Activated CD4-positive, alpha-beta T cell treated with anti-CD3 and anti-CD28 coated beads for 36 hours (primary cell): ENCODE measurements at places on chromosomes 2 and 18.

GRCh38 chr2:109346601-109347228 is 217.7 kb downstream of the SH3RF3 start:
- no peak for DNase-seq
- H3K36me3 ChIP-seq: no peaks in the 10 kb centered on the region
- no peaks in the 10 kb centered on the region for H3K27me3 ChIP-seq
- peaks cover 52% of the 10 kb centered on the region for H3K4me1 ChIP-seq
- no peak overlapping the region for H3K4me3 ChIP-seq

DNA sequence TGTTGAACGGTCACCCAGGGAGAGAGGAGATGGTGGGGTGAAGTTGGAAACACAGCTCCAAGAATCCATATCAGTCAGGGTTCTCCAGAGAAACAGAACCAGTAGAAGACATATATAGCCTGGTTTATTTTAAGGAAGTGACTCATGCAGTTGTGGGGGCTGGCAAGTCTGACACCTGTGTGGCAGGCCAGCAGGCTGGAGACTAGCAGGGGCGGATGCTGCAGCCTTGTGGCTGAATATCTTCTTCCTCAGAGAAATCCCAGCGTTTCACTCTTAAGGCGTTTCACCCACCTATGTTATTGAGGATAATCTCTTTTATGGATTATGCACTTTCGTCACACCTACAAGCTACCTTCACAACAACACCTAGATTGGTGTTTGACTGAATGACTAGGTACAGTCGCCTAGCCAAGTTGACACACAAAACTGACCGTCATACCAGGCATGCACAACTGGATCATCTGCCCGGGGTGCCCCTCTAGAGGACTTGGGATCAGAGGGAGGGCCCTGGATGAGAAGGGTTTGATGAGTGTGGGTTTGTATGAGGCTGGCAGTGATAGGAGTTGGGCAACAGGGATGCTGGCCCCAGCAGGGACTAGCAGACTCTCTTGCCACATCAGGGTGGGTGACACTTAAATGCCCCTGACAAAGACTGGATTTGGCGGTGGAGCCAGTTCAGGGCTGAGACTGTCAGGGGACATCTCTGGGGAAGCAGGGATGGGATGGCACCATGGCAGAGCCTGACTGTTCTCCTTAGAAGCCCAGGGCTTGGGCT is 23.4 kb downstream of the MROH2A start:
- peaks cover 2% of the 10 kb centered on the region for H3K4me1 ChIP-seq
- H3K4me3 ChIP-seq: no peak overlapping the region
- H3K27me3 ChIP-seq: peaks cover 9% of the 10 kb centered on the region
- H3K27ac ChIP-seq: no peak overlapping the region

- H3K27me3 ChIP-seq: no peaks in the 10 kb centered on the region
- peak overlapping the region; percentile 67 for H3K27ac ChIP-seq
- no peak for DNase-seq
- H3K4me3 ChIP-seq: peak overlapping the region; percentile 56
- peaks cover 22% of the 10 kb centered on the region for H3K4me1 ChIP-seq
- peaks cover 28% of the 10 kb centered on the region for H3K36me3 ChIP-seq
Measured at GRCh38 chr18:50289108-50289443, 1.6 kb upstream of the CXXC1 start.

DNA sequence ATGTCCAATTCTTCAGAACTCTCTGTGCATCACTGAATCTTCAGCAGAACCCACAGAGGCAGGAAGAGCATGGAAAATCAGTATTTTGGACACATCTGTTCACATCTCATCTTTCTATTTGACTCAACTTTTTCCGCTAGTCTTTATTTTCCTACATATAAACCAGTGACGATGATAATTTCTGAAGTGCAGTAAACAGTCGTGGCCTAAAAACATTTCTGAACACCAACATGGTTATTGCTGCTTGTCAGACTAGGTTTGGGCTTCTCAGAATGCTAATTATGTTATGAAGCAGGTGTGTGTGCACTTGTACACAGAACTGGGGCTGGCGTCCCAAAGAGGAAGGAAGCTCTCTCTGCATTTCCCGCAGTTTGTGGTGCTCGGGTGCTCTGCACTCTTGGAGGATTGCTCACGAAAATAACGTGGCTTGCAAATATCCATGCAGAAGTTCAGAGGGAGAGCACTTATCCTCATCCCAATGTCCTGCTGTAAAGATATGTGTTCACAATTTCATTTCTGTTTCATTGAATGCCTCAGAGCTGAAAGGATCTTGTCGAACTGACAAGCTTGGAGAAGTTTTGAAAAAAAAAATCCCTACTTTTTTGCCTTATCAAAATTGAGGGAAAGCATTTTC is 50.8 kb downstream of the EDAR start:
- no peaks in the 10 kb centered on the region for H3K27me3 ChIP-seq
- H3K27ac ChIP-seq: peak overlapping the region; percentile 38
- peaks cover 32% of the 10 kb centered on the region for H3K4me1 ChIP-seq
- peak overlapping the region; percentile 27 for H3K4me3 ChIP-seq
- H3K36me3 ChIP-seq: no peaks in the 10 kb centered on the region

- peaks cover 10% of the 10 kb centered on the region for H3K4me1 ChIP-seq
- H3K27ac ChIP-seq: no peak overlapping the region
- H3K27me3 ChIP-seq: no peaks in the 10 kb centered on the region
Measured at GRCh38 chr2:178990533-178991241, 59.2 kb downstream of the CCDC141 start.

- H3K4me1 ChIP-seq: no peaks in the 10 kb centered on the region
- no peak for DNase-seq
- H3K27me3 ChIP-seq: no peaks in the 10 kb centered on the region
- H3K36me3 ChIP-seq: no peaks in the 10 kb centered on the region
Measured at GRCh38 chr2:82998781-82999180, 1460.3 kb downstream of the SUCLG1 start.

DNA sequence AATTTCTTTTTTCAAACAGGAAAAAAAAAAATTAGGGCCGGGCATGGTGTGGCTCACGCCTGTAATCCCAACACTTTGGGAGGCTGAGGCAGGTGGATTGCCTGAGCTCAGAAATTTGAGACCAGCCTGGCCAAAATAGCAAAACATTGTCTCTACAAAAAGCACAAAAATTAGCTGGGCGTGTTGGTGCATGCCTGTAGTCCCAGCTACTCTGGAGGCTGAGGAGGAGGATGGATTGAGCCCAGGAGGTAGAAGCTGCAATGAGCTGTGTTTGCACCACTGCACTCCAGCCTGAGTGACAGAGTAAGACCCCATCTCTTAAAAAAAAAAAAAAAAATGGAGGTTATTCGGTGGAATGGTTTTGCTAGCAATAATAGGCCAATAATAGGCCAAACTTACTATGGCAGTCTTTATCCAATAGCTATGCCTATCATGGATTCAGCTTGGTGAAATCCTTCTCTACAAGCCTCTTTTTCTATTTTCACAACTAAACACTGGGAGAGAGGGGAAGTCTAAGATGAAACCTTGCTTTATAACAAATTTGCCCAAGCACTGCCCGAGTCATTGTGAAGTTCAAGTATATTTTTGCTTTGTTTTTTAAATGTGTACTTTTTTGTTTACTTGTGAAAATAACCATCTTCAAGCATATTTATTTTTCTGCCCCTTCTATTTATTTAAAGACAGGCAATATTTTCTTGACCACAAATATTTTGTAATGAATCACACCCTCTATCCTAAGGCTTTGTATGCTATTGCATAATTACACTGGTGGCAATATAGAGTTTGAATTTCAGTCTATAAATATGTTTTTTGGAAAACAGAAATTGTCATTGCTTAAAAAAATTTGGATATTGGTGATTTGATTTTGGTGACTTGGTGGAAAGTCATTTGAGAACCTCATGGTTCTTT is 20.0 kb upstream of the KYNU start:
- DNase-seq: no peak
- no peak overlapping the region for H3K27ac ChIP-seq
- no peak overlapping the region for H3K4me3 ChIP-seq
- H3K36me3 ChIP-seq: no peaks in the 10 kb centered on the region
- no peaks in the 10 kb centered on the region for H3K27me3 ChIP-seq

DNA sequence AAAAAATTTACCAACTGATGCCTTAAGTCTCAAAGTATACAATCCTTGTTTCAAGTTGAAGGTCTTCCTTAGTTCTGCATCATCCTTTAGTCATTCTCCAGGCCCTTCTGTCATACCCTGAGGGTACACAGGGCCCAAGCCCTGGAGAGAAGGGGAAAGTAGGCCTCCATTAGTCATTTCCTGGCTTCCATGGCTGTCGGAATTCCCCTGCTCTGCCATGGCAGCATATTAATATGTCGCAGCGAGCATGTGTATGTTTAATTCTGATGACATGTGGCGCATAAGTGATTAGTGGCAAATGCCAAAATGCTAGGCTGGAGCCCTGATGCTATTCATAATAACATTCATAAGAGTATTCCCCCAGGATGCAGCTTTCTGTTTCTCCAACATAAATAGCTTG is 22.1 kb downstream of the GPR39 start:
- H3K4me1 ChIP-seq: peaks cover 2% of the 10 kb centered on the region
- peak; percentile 17 for DNase-seq
- no peaks in the 10 kb centered on the region for H3K27me3 ChIP-seq
- no peaks in the 10 kb centered on the region for H3K36me3 ChIP-seq
- H3K27ac ChIP-seq: no peak overlapping the region

DNA sequence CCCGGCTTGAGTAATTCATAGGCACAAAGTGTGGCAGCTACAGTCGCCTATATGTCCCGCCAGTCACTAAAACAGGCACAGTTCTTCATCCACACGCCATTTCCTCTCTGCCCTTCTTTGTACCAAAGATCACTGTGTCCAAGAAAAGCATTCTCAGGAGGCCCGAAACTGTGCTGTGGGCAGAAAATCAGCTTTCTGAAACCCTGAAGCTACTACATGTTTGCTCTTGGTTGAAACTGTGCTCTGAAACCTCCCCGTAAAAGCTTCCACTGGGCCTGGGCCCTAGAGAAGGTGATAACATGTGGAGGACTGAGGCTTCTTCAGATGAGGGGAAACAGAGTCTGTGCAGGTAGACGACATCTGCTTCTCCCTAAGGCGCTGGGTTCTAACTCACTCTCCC is 75.6 kb upstream of the ID2 start:
- peaks cover 37% of the 10 kb centered on the region for H3K4me1 ChIP-seq
- no peak overlapping the region for H3K4me3 ChIP-seq
- H3K27ac ChIP-seq: no peak overlapping the region

DNA sequence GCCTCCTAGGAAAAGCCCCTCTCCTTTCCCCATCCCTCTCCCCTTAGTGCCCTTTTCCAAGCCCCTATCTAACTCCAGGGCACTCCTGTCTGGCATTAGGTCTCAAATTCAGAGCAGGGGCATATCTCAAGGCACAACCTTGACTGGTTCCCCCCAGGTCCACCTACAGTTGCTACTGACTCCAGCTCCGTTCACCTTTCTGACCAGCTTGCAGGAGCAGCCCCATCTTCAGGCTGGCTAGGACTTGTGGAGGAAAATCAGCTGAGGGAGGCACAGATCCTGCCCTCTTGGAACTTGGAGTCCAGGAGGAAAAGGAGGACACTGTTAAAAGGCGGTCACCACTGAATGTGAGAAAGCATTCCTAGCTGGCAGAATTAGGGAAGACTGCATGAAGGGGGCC is 152.4 kb downstream of the ZFP36L2 start:
- no peak overlapping the region for H3K27ac ChIP-seq
- H3K4me1 ChIP-seq: no peaks in the 10 kb centered on the region
- H3K36me3 ChIP-seq: no peaks in the 10 kb centered on the region
- DNase-seq: no peak

- no peak overlapping the region for H3K4me3 ChIP-seq
- no peaks in the 10 kb centered on the region for H3K27me3 ChIP-seq
- H3K4me1 ChIP-seq: no peaks in the 10 kb centered on the region
- DNase-seq: no peak
- no peak overlapping the region for H3K27ac ChIP-seq
- H3K36me3 ChIP-seq: peaks cover 14% of the 10 kb centered on the region
Measured at GRCh38 chr2:8767324-8767723, 70.1 kb downstream of the KIDINS220 start.

DNA sequence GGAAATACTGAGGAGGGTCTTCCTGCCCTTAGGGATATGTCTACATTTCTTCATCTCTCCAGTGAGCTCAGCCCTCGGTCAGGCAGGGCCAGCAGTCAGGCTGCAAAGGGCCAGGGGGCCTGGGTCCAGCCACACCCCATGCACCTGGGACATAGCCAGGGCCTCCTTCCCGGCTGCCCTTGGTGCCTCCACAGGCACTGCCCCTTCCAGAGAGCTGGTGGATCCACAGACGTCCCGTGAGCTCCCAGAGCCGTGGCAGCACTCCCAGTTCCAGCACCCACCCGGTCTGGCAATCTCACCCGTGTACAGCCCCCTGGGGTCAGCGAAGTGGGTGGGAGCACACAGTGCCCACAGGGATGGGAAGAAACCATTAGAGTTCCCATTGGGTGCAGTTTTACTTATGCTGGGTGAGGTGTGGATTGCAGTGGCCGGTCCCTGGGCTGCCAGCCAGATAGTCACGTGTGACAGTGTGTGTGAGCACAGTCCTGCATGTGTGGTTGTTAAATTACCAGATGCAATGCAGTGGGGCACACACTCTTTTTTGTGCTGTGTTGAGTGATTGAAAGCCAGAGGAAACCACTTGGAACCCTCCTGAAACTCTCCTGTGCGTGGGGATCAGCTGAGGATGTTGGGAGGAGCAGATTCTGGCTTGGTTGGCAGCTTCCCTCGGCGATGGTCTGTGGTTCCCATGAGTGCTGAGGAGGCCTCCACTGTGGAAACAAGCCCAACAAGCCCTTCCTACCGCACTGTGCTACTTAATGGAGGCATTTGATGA is 131.0 kb downstream of the SNTG2 start:
- no peak overlapping the region for H3K4me3 ChIP-seq
- H3K27ac ChIP-seq: no peak overlapping the region
- DNase-seq: no peak
- H3K4me1 ChIP-seq: no peaks in the 10 kb centered on the region
- no peaks in the 10 kb centered on the region for H3K27me3 ChIP-seq

DNA sequence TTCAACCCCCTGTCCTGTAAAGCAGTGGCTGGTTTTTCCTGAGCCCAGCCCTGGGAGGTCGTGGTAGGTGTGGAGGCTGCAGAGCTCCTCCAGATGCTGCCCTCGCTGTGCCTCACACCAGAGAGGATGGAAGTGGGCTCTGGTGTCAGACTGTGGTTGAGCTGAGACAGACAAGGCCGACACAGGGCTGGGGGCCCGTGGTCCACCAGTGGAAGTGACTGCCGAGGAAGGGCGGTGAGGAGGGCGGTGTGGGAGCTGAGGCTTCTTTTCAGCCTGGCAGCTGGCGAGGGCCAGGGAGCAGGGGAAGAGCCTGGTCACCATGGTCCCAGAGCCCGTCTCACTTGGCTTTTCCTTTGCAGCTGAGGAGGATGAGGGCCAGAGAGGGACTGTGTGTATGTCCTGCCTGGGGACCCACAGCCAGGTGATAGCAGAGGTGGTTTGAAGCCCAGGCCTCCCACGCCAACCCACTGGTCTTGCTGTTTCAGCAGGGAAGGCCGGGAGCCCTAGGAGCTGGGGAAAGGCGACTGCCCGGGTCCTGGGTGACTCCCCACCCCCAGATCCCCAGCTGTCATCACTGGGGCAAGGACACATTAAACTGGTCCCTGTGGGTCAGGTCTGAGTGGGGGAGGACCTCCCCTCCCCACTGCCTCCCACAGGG is 8.5 kb downstream of the SFTPB start:
- DNase-seq: no peak
- H3K4me1 ChIP-seq: no peaks in the 10 kb centered on the region
- H3K36me3 ChIP-seq: no peaks in the 10 kb centered on the region
- no peak overlapping the region for H3K27ac ChIP-seq
- H3K4me3 ChIP-seq: no peak overlapping the region
